ENCODE measurements at places on chromosomes 2 and 18. TPM values are rescaled to one million over a fixed set of nuclear protein-coding genes. Genes with fewer than 3 reads are reported as not detected.

DNA sequence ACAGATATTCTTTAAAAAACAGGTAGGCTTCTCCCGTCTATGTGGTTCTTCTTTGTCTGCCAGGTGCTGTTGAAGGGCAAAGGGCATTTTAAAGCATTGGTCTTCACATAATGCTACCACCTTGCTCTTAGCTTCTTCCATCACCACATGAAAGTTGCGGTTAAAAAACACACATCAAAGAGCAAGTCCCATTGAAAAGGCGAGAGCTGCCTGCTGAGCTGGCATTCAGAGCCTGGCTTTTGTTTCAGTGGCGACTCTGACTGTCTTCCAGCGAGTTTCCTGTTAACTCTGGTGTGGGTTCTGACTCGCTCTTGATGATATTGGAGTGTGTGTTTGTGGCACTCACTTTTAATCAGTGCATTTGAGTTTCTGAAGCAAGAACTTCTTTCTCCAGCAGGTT is 624.9 kb upstream of the FANCL start:
- peak; percentile 31 for DNase-seq
- no peaks in the 10 kb centered on the region for H3K36me3 ChIP-seq
- peaks cover 7% of the 10 kb centered on the region for H3K4me1 ChIP-seq
- peaks cover 4% of the 10 kb centered on the region for H3K27me3 ChIP-seq

- no peaks in the 10 kb centered on the region for H3K36me3 ChIP-seq
- no peak overlapping the region for H3K27ac ChIP-seq
- no peak for DNase-seq
- peaks cover 7% of the 10 kb centered on the region for H3K27me3 ChIP-seq
- H3K4me1 ChIP-seq: peaks cover 6% of the 10 kb centered on the region
These were observed 28.0 kb upstream of the PPP1R1C start for GRCh38 chr2:181957668-181958067.

GRCh38 chr2:239399921-239400595 is 762 bp downstream of the HDAC4 start:
- H3K4me3 ChIP-seq: peak overlapping the region; percentile 74
- peak; percentile 62 for DNase-seq
- no peaks in the 10 kb centered on the region for H3K27me3 ChIP-seq
- peaks cover 34% of the 10 kb centered on the region for H3K4me1 ChIP-seq
- H3K36me3 ChIP-seq: peaks cover 10% of the 10 kb centered on the region
- H3K27ac ChIP-seq: peak overlapping the region; percentile 86

- DNase-seq: no peak
- H3K27ac ChIP-seq: no peak overlapping the region
- H3K4me1 ChIP-seq: no peaks in the 10 kb centered on the region
- H3K27me3 ChIP-seq: no peaks in the 10 kb centered on the region
- H3K36me3 ChIP-seq: no peaks in the 10 kb centered on the region
These were observed 94.2 kb upstream of the FSHR start for GRCh38 chr2:49248506-49248905.

DNA sequence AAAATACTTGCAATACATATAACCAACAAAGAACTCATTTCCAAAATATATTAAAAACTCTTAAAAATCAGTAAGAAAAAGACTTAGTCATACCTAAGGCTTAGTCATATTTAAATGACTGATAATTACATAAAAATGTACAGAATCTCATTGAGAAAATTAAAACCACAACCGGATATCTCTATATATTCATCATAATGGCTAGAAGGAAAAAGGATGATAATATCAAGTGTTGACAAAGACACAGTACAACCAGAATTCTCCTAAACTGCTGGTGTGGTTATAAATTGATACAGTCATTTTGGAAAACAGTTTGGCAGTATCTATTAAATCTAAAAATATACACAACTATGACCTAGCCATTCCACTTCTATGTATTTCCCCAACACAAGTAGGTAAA is 27.1 kb upstream of the IHH start:
- no peaks in the 10 kb centered on the region for H3K27me3 ChIP-seq
- no peak for DNase-seq
- no peak overlapping the region for H3K27ac ChIP-seq
- no peaks in the 10 kb centered on the region for H3K36me3 ChIP-seq
- no peak overlapping the region for H3K4me3 ChIP-seq

DNA sequence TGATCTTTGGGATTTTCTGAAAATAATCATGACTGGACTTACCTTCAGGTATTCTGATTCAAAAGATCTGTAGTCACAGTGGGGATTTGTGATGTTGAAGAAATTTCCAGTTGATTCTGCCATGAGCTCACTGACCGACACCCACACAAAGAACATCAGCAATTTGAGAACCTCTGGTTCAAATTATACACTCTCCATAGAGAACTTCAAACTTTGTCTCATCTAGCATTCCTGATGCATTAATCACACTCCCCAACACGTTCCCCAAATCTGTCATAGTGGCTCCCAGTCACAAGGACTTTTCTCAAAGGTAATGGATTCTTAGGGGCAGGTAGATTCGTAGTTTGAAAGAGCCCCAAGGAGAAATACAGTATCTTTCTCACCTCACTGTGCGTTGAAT is 584.3 kb downstream of the FBXO15 start:
- no peaks in the 10 kb centered on the region for H3K27me3 ChIP-seq
- no peaks in the 10 kb centered on the region for H3K36me3 ChIP-seq
- H3K27ac ChIP-seq: no peak overlapping the region
- H3K4me1 ChIP-seq: no peaks in the 10 kb centered on the region

DNA sequence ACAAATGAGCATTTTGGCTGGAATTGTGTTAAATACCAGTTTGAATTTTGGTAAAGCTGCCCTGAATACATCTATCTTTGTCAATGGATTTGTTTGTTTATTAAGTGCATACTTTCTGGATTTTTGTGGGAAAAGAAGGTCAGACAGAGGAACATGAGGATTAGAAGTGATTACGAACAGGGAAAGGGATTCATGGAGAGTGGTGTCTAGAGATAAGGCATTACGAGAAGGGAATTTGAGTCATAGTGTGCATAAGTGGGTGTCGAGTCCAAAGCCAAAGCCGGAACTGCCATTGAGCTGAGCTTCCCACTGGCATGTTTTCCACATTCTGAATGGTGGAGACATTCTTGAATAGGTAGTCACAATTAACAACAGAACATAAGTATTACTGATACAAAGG is 68.9 kb upstream of the EFEMP1 start:
- no peak for DNase-seq
- H3K27ac ChIP-seq: no peak overlapping the region
- H3K4me3 ChIP-seq: no peak overlapping the region
- H3K36me3 ChIP-seq: no peaks in the 10 kb centered on the region
- H3K4me1 ChIP-seq: no peaks in the 10 kb centered on the region

GRCh38 chr2:55862673-55863390 is 60.8 kb downstream of the EFEMP1 start:
- H3K4me1 ChIP-seq: no peaks in the 10 kb centered on the region
- H3K4me3 ChIP-seq: no peak overlapping the region
- H3K27ac ChIP-seq: no peak overlapping the region
- no peaks in the 10 kb centered on the region for H3K36me3 ChIP-seq
- no peak for DNase-seq
- H3K27me3 ChIP-seq: no peaks in the 10 kb centered on the region

DNA sequence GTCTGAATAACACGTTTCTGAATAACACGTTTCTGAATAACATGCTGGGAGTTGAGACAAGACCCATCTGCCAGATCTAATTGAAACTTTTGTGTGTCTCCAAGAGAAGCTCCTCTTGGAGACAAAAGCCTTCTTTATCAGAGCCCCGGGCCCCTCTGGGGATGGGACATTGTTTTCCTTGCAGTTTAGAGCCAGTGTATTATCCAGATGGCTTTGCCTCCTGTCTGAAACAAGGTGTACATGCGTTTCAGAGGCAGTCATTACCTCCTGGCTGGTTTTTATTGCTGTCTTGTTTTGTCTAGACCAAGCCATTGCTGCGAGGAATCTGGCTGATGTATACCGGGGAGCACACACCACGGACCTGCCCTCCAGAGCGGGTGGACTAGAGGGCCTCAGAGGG is 7.8 kb downstream of the FOSL2 start:
- no peak for DNase-seq
- no peaks in the 10 kb centered on the region for H3K27me3 ChIP-seq
- no peak overlapping the region for H3K27ac ChIP-seq
- peaks cover 75% of the 10 kb centered on the region for H3K36me3 ChIP-seq
- H3K4me3 ChIP-seq: no peak overlapping the region

GRCh38 chr2:191604154-191604553 is 73.8 kb upstream of the NABP1 start:
- H3K4me3 ChIP-seq: no peak overlapping the region
- H3K27me3 ChIP-seq: no peaks in the 10 kb centered on the region
- no peaks in the 10 kb centered on the region for H3K36me3 ChIP-seq
- no peak overlapping the region for H3K27ac ChIP-seq
- no peak for DNase-seq

- H3K4me1 ChIP-seq: no peaks in the 10 kb centered on the region
- no peak for DNase-seq
- H3K4me3 ChIP-seq: no peak overlapping the region
- no peaks in the 10 kb centered on the region for H3K36me3 ChIP-seq
- no peaks in the 10 kb centered on the region for H3K27me3 ChIP-seq
These were observed 257.4 kb downstream of the CCDC178 start for GRCh38 chr18:33183136-33183535.

DNA sequence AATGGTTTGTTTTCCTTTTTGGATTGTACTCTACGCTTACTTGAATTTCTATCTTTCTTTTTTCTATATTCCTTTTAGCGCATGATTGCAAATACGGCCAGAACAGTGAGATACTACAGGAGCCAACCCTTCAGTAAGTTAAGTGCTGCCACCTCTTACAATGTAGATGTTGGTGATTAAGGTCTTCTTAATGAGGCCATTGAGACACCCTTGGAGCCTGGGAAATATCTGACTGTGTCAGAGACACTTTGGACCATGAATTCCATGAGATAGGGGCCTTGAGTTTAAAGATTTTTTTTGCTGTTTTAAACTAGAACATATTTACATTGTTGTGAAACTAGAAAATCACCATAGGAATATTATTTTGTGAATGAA is 27.1 kb upstream of the MAP3K20 start:
- H3K36me3 ChIP-seq: no peaks in the 10 kb centered on the region
- peaks cover 6% of the 10 kb centered on the region for H3K27me3 ChIP-seq
- peaks cover 10% of the 10 kb centered on the region for H3K4me1 ChIP-seq

DNA sequence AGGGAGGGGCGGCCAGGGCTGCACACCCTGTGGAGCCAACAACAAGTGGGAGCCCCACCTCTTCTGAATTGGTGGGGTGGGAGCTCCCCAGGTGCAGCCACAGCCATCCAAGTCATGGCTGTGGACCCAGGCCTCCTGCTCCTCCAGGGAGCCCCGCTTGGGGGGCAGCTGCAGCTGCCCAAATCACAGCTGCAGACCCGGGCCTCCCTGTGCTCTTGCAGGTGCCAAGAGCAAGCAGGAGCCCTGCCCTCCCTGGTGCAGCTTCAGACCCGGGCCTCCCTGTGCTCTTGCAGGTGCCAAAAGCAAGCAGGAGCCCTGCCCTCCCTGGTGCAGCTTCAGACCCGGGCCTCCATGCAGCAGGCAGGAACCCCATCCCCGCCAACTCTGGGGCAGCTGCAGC is 46.5 kb upstream of the COX7A2L start:
- no peaks in the 10 kb centered on the region for H3K27me3 ChIP-seq
- H3K36me3 ChIP-seq: no peaks in the 10 kb centered on the region
- no peak overlapping the region for H3K27ac ChIP-seq
- no peak for DNase-seq

- peaks cover 4% of the 10 kb centered on the region for H3K4me1 ChIP-seq
- DNase-seq: no peak
These were observed 89.9 kb upstream of the STON1 start for GRCh38 chr2:48440103-48440390.

GRCh38 chr18:10926621-10927161 is 222.7 kb downstream of the PIEZO2 start:
- no peaks in the 10 kb centered on the region for H3K36me3 ChIP-seq
- H3K4me1 ChIP-seq: no peaks in the 10 kb centered on the region
- no peak overlapping the region for H3K4me3 ChIP-seq

DNA sequence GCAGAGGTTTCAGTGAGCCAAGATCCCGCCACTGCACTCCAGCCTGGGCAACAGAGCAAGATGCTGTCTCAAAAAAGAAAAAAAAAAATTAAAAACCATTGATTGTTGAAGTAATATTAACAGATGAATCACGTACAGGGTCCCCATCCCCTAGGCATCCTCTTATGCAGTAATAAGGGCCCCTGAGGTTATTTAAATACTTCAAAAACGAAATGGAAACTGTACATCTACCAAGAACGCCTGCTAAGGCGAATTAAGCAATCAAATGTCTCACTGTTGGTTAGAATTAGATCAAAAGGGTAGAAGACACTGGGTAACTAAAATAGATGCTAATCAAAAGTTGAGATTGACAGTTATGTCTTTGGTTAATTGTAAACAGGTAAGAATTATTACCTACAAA is 7.5 kb downstream of the TRABD2A start:
- peaks cover 79% of the 10 kb centered on the region for H3K4me1 ChIP-seq
- H3K27ac ChIP-seq: peak overlapping the region; percentile 94
- no peaks in the 10 kb centered on the region for H3K27me3 ChIP-seq
- no peak for DNase-seq
- H3K36me3 ChIP-seq: peaks cover 70% of the 10 kb centered on the region

DNA sequence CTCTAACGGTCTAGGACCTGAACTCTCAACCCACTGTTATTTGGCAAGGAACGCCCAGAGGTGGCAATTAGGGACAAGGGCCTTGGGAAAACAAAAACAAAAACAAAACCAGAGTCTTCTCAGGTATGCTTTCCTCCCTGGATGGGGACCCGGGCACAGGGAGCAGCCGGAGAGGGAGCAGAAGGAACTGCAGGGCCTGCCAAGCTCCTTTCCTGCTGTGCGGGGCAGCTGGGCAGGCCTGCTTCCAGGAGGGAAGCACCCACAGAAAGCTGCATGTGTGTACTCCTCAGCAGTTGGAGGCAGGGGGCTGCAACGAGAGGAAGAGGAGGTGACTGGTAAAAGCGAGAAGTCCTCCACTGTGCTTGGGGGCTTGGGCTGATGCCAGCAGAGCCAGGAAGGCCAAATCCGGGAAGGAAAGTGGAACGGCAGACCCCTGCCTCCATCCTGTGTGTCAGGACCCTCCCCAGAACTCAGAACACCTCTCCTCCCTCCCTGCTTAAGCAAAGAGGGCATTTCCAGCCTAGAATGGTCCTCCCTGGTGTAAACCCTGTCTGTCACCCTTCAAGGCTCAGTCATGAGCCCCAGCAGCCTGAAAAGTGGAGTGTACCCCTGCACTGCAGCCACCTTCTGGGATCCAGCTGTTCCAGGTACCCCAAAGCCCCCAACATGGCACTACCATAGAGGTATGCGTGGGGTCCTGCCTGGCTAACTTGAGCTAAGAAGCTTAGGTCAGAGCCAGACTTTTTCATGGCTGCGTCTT is 56.3 kb downstream of the DNMT3A start:
- peak overlapping the region; percentile 98 for H3K27ac ChIP-seq
- peaks cover 54% of the 10 kb centered on the region for H3K36me3 ChIP-seq
- peaks cover 54% of the 10 kb centered on the region for H3K4me1 ChIP-seq
- DNase-seq: no peak
- H3K27me3 ChIP-seq: no peaks in the 10 kb centered on the region

- DNase-seq: no peak
- peak overlapping the region; percentile 58 for H3K27ac ChIP-seq
- no peaks in the 10 kb centered on the region for H3K27me3 ChIP-seq
- peaks cover 49% of the 10 kb centered on the region for H3K4me1 ChIP-seq
These were observed 48.2 kb downstream of the IL1RL2 start for GRCh38 chr2:102235042-102235473.

FSHR gene
- total RNA-seq: not detected

AFF3 gene
- 3.1 TPM for total RNA-seq

MSTN gene
- total RNA-seq: not detected

TUBA3D gene
- not detected for total RNA-seq

LYPD6B gene
- not detected for total RNA-seq

TFPI gene
- not detected for total RNA-seq
